ENCODE measurements at places on chromosomes 12 and 14.

DNA sequence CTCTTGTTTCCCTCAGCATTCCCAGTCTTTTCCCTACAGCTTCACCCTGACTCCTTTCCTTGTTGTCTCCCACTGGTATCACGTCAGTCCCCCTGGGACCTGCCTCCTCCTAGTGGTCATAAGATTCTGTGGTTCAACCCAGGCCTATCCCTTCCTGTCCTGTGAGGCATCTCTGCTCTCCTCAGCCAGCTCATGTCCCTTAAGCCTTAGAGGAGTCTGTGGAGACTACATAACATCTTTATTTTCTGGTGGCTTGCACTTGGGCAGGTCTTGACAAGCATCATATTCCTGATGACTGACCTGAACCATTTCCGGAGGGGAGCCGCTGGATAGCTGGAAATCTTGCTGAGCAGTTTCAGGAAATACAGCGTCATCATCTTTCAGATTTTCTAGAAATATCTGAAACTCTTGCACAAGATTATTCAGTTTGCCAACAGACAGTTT, 688 bp downstream of the C12orf71 start:
- no peak for DNase-seq

DNA sequence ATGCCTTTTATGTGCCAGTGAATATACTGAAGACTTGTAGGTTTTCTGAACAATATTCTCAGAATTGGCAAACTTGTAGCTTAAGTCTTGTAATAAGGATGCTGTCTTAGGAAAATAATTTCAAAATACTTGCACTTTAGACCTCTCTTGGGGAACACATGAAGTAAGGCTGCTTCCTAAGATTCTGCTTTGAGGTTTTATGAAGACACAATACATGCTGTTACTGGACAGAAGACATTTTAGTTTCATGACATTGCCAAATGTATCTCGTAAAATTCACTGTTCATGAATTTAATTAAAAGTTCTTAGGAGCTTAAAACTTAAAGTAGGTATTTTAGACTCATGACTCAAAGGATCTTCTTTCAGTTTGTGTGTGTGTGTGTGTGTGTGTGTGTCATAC, 80.7 kb downstream of the RAD51B start:
- DNase-seq = no peak

GRCh38 chr12:94596596-94596995, 53.8 kb downstream of the TMCC3 start:
- no peak for DNase-seq

DNA sequence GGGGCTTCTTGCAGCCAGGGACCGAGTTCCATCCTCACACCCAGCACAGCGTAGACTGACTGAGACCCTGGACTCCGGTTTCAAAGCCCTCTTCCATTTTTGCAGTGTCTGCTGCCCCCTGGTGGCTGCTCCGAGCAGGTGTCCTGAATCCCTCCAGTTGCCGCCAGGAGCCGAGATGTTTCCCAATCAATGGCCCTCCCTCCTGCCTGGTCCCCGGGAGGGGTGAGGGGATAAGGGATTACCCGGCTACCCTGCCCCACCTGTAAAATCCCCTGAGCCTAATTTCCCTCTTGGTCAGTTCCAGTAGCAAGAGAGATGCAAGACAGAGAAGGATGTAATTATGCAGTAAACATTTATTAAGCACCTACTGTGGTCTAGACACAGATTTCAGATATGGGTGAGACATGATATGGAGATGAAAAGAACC, 55.0 kb downstream of the PHETA1 start:
- DNase-seq = peak; percentile 65

DNA sequence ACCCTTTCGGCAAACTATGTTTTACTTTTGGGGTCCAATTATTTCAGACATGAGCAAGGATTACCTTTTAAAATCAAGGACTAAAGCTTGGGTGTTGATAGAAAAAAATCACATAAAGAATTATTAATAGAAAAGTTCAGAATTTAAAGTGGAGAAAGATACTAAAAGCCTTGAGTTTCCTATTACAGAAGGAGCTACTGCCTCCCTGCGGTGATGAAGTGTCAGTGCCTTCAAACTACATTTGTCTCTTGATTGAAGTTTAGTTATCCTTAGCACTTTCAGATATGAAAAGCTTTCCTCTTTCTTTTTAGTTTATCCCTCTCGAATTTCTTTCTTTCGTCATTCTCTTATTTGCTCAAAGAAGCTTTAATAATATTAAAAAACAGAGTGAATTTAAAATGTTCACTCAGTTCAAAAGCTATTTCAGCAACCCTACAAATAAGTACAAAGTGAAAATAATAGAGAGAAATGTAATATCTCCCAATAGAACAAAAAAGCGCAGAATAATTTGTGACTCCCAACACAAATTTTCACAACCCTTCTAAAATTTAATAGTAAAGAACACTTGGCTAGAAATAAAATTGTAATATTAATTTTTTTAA, 87.6 kb downstream of the SEC23A start:
- DNase-seq = peak; percentile 5

DNA sequence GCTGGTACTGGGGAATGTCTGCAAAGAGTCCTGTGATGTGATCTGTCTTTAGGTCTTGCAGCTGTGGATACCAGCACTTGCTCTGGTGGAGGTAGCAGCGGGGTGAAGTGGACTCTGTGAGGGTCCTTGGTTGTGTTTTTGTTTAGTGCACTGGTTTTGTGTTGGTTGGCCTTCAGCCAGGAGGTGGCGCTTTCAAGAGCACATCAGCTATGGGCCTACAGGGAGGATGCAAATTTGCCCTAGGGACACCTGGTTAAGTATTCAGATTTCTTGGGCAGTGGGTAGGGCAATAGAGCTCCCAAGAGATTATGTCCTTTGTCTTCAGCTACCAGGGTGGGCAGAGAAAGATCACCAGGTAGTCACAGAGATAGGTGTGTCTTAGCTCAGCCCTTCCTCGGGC, 63.8 kb downstream of the PTGER2 start:
- no peak for DNase-seq

- DNase-seq = no peak
Observed at GRCh38 chr14:25833341-25834126, 764.3 kb downstream of the NOVA1 start.

GRCh38 chr12:46892034-46892705, 66.4 kb upstream of the SLC38A4 start:
- no peak for DNase-seq

DNA sequence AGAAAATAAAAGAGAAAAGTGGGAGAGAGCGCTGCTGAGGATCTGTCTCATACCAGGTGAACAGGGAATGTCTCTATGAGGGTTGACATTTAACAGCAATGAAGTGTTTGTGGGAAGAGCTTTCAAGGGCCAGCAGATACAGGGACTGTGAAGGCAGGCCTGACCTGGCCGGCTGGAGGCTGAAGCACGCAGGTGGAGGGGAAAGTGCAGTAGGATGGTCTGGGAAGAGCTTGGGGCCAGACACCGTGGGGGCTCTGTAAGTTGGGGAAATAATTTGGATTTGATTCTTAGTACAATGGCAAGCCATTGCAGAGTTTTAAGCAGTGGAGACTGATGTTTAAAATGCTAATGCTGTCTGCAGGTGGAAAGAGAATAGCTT, 23.8 kb upstream of the DHRS2 start:
- no peak for DNase-seq

GRCh38 chr14:33756833-33757232, 194.0 kb downstream of the EGLN3 start:
- DNase-seq = no peak

- DNase-seq = no peak
Observed at GRCh38 chr12:51219322-51219721, 1.5 kb upstream of the POU6F1 start.

DNA sequence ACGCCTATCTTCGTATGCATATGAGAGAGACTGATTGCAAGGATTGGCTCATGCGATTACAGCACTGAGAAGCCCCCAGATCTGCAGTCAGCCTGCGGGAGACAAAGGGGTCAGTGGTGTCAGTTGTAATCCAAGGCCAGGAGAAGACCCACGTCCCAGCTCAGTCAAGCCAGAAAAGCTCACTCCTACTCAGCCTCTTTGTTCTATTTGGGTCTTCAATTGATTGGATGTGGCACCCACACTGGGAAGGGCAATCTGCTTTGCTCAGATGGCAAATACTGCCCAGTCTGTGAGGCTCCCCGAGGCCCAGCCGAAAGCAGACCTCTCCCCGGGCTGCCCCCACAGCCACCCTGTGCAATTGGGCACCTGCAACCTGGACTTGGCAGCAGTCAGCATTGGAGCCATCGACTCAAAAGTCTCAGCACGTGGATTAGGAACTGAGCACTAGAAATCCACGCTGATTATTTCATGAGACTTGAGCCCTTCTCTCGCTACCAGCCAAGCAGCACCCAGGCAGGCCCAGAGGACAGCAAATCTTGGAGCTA, 39.6 kb upstream of the TMEM179 start:
- DNase-seq = no peak

DNA sequence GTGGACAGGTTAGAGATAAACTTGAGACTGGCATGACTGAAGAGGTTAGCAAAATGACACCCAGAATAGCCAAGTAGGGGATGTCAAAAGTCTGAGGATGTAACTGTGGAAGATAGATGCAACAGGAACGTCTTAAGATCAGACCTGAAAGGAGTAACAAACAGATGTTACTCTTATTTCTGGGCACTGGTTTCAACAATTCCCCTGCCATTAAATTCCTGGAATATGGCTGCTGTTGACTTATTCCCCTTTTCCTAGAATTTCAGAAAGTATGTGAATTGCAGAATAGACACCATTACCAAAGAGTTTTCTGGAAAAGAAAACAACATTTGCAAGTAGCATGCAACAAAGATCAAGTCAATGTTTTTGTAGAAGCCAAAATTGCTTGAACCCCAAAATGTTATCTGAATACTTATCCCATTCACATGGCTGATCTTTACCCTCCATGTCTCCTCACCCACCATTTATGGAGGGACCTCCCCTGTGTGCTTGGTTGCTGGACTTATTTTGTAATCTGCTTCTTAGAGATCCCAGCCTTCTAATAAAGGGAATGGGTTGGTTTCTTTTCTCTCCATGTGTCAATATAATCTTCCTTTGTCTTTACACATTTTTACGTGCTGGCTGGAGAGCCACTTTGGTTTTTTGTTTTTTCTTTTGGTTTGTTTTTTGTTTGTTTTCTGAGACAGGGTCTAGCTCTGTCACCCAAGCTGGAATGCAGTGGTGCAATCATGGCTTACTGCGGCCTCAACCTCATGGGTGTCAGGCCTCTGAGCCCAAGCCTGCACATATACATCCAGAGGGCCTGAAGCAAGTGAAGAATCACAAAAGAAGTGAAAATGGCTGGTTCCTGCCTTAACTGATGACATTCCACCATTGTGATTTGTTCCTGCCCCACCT, 57.0 kb downstream of the BBS10 start:
- DNase-seq = no peak

DNA sequence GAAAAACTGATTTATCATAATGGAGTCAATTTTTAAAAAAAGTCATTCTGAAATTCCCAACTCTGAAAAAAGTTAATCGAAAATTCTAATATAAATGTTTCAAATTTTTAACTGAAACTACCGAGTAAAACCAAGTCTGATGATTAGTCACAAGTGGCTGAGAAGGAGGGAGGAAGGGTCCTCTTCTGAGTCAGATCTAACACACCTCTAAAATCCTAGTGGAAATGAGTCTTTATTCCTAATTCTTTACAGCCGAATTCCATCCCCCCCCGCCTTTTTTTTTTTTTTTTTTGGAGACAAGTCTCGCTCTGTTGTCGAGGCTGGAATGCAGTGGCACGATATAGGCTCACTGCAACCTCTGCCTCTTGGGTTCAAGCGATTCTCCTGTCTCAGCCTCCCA, 37.9 kb downstream of the RAD9B start:
- DNase-seq = no peak

- no peak for DNase-seq
Observed at GRCh38 chr12:113039911-113040445, 16.6 kb upstream of the DTX1 start.

GRCh38 chr12:114213055-114213581, 192.8 kb downstream of the TBX5 start:
- DNase-seq = no peak

DNA sequence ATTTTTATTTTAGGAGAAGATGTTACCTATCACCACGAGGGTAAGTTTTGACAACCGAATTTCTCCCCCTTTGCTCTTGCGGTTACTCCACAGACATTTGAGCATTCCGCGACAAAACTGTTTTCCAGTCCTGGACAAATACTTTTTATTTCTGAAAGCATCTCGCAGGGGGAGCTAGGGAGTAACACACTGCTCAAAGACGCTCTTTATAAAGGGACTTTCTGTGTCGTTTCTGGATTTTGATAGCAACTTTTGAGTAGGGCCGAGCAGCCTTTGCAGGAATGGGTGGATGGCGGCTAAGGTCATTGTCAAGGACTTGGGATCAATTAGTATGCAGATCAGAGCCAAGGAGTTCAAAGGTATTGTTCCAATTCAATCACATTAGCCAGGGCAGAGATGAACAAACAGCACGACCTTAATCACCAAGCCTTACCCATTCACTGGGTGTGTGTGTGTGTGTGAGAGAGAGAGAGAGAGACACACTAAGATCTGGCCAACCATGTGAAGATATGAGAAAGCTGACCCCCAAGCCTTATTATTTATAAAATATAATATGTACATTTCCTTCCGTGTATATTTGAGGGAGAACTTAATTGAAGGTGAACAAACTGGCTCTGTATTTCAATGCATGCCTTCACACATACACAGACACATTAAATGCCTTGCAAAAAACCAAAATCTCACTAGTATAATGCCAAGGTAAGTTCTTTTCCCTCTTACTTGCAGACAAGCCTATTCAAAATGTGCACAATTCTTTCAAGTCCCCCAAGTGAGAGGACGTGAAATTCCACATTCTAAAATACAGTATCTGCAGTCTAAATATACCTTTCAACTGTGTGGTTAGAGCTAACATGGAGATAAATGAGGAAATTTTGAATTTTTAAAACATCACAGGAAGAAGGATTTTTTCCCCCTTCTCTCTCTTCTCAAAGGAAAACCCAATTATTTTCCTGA, 613.8 kb downstream of the VRK1 start:
- no peak for DNase-seq
